ENCODE measurements at places on chromosomes 7 and 10.

DNA sequence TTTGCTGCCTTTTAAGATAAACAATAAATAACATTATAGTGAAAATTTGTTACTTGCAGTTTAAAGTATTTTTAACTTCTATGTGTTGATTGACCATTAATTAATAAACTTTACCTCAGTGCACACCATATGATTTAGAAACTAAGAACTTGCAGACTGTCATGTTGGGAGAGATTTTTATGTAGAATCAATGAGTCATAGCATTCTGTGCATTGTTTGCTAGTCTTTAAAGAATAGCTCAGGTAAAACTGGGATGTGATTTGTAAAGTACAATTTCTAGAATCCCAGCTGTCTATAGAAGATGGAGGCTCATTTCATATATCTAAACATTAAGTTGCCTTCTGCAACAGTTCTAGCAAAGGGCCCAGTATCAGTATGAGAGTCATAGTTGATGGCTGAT, 199.6 kb upstream of the SEMA3A start:
- DNase-seq = no peak

DNA sequence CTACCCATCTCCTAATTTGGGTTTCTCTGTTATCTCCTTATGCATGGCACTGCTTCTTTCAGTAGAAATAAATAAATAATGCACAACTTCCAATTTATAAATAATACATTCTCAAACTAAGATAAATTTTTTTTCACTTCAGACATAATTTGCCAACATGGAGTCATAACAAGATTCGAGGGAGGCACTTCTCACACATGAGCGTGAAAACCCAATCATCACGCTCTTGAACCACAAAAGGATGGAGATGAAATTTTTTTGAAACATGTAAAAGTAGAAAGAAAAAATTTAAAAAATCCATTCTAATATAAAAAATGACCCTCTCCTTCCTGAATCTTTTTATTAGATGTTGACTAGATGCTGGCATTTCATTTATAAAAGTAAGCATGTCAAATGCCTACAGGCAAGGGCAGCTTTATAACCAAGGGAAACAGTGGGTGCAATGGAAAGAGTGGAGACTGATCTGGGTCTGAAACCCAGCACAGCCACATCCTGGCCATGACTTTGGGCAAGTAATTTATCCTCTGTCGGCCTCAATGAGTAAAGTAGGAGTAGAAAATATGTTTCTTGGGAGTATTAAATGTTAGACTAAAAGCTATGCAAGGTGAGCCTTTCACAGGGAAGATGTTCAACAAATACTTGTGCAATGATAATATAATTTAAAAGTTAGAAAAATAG, 185.0 kb downstream of the STK31 start:
- DNase-seq = no peak

- DNase-seq = no peak
These were observed 30.4 kb upstream of the DDC start for GRCh38 chr7:50595491-50596102.

DNA sequence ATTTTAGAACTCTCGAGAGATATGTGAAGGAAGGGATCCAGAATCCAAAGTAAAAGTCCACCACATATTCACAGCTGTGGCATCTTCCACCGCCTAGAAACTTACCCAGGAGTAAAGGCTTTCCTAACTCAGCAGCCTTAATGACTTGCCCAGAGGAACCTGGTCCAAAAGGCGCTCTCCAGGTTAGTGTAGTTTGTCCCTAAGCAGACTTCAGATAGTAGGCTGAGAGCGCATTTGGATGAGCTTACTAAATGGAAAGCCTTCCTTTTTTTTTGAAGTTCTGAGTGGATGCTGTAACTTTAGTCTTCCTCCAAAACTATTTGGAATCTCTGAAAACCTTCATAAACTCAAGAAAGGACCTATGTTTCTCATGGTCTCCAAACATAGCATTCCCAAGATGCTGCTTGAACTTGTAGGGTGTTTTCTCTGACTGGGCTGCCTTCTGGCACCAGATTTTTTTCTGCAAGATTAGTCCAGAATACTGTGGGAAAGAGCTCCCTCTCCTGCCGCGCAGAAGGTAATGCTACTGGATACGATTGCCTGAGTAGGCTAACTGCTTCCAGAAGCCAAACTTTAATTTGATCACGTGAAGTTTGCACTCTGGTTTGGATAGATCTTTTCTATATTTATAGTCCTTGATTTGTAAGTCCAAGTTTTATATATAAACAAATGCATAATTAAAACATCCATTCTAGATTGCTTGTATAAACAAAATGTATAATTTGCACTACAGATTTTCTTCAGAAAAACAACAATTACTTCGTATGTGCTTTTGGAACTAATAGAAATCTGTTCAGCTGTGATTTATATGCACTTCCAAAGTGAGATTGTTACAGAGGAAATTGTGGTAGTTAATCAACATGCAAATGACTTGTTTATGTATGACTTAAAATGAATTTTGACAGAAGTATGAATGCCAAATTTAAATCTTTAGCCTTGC, 19.6 kb upstream of the GPR37 start:
- DNase-seq = no peak

DNA sequence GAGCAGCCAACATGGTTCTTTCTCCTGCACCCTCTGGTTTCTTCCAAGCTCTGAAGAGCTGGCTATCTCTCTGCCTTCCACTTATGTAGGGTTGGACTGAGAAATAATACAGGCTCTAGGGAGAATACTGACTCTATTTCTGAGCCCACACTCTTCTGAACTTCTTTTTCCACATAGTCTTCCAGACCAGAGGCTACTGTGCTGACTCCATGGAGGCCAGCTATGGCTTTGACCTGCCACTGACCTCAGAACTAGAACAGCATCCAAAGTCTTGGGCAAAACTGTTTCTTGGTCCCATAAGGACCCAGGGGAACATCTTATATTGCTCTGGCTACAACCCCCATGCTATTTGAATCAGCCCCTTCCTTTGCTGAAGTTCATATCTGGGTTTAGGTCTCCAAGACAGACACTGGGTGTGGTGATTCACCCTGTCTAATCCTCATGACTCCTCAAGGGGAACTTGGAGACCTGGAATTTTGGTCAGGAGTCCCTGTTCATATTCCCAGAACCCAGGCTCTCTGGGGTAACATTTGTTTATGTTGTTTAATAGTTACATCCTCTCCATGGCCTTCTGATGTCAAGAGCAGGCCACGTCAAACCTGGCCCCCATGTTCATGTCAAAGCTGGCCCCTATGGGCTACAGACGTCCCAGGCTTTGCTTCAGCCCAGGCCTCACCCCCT, 12.1 kb upstream of the PLAU start:
- no peak for DNase-seq

GRCh38 chr7:6071406-6071805, 40.2 kb downstream of the ANKRD61 start:
- no peak for DNase-seq

- no peak for DNase-seq
These were observed at the start of gene MARVELD1 for GRCh38 chr10:97713339-97713825. MARVELD1 (plus strand) TSS chr10:97713730; CDS start chr10:97713877, 147 bp downstream.

DNA sequence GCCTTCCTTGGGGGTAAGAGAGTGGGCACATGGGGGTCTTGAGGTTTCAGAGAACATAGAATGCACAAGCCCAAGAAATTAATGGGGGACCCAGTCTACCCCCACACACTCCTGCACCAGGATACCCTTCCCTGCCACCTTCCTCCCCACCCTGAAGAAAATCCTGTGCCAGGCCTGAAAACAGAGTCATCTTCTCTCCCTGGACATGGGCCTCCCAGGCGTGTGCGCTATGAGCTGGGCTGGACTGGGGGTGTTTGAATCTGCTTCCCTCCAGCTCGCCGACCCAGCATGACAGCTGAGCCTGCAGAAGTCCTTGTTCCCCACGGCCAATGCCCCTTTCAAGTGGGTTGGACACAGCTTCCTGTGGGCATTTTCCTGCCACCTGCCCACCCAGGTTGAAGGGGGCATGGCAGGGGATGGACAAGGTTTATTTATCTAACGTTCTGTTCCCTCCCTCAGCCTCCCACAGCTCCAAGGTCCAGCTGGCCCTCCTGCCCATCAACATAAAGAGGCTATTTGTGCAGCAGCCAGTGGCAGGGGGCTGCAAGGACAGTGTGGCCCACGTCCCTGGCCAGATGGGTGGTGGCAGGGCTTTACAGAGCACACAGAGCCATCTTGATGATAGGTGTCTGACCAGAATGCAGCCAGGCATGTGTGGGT, 141.0 kb downstream of the SH3PXD2A start:
- DNase-seq = no peak

- no peak for DNase-seq
These were observed 26.6 kb downstream of the ARMC10 start for GRCh38 chr7:103101543-103101942.

DNA sequence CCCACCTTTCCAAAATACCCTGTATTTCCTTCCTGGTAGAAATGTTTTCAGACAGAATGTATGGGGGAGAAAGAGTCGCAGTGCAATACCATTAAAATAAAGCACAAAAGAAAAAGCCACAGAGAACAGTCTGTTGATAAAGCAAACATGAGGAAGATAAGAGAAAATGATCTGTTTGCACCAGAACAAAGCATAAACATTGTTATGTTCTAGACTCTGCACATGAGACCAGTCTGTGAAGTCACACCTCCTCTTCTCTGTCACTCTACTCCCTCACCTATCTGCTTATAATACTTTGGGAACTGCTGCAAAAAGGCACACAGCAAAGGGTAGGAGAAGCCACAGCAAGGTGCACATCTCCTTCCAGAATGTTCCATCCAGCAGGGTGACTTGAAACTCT, 67.2 kb upstream of the LRGUK start:
- DNase-seq = no peak

GRCh38 chr7:1099154-1099542, 11.2 kb downstream of the GPER1 start:
- DNase-seq = no peak

GRCh38 chr7:1942243-1942940, 272.3 kb downstream of the ELFN1 start:
- no peak for DNase-seq

DNA sequence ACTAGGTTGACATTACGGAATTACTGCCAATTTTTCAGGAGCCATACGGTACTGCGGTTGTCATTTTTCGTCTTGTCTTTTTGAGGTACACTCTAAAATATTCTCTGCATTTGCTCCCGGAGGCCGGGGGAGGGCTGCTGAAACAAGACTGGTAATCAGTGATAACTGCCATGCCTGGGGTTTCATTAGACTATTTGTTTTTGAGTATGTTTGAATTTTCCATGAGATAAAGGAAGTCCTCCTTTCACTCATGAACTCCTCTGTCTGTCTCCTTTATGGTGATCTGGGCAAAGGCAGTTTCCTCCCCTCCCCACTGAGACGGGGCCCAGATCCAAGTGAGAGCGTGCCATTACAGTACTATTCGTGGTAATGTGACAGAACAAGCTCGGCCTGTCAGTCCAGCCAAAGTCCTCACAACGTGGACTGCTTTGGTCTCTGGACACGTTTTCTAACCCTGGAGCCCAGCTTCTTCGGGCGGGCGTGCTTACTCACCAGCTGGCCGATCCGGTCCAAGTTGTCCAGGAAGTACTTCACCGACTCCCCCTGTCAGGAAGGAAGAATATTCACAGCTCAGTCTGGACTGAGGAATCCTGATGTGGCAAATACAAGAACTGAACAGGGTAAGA, 45.1 kb downstream of the AMZ1 start:
- DNase-seq = no peak

GRCh38 chr10:116723428-116724281, 18.7 kb downstream of the HSPA12A start:
- no peak for DNase-seq

- no peak for DNase-seq
These were observed 719.5 kb downstream of the ZWINT start for GRCh38 chr10:55641601-55642000.

- DNase-seq = no peak
These were observed 99.8 kb downstream of the TES start for GRCh38 chr7:116310141-116310540.

- no peak for DNase-seq
These were observed 9.3 kb upstream of the LRRC61 start for GRCh38 chr7:150313870-150314269.

DNA sequence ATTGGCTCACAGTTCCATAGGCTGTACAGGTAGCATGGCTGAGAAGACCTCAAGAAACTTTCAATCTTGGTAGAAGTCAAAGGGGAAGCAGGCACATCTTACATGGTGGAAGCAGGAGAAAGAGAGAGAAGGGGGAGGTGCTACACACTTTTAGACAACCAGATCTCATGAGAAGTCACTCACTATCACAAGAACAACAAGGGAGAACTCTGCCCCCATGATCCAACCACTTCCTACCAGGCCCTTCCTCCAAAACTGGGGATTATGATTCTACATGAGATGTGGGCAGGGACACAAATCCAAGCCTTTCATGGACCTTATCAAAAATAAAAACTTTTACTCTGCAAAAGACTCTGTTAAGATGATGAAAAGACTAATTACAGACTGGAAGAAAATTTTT, 183.2 kb upstream of the TRIM24 start:
- no peak for DNase-seq

GRCh38 chr10:43197834-43198681, 59.8 kb downstream of the CSGALNACT2 start:
- DNase-seq = no peak

DNA sequence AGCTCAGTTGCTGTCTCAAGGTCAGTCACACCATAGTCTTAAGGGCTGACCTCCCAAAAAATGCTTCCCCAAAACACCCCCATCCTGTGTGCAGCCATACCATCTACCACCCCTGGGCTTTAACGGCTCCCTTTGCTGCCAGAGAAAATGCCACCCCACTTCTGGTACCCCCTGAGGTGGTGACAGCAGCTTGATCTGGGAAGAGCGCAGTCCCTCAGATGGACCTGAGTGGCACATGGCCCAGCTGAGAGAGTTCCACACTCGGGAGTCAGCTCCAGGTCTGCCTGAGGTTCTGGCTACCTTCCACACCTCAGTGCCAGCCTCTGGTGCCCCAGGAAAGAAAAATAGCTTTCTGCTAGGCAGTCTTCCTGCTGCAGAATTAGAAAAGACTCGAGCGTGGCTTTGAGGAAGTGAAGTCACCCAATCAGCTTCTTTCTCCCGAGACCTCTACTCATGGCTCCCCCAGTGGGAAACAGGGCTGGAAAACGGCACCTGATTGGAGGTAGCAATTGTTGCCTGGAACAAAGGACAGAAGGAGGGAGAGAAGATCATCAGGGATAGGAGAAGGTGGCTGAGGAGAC, 151.7 kb downstream of the ARHGAP21 start:
- DNase-seq = no peak

DNA sequence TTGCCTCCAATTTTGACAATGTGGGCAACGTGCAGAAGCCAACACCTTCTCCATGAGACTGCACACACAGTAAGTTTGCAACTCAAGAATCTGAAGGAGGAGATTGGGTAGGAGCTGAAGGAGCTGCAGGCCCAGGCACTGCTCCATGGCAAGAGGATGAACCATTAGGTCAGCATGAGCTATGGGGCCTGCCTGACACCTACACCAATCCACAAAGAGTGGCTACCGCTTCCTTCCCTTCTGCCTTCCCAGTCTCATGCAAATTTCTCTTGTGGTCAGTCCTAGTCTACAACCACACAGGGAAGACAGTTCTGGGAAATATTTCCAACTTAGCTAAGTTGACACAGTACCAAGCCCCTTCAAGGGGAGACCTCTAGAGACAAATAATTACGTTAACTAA, 142.0 kb upstream of the ADO start:
- no peak for DNase-seq

- DNase-seq = no peak
These were observed 258.2 kb upstream of the POM121L12 start for GRCh38 chr7:52777051-52777822.

GRCh38 chr7:41508755-41509154, 194.1 kb downstream of the INHBA start:
- DNase-seq = peak; percentile 37

All from glomerular endothelial cell (primary cell).